Vein endothelial cell (primary cell): ENCODE measurements at places on chromosomes 6 and 20. TPM values are rescaled to one million over a fixed set of nuclear protein-coding genes. Genes with fewer than 3 reads are reported as not detected.

BEND6 gene
- 0.19 and 0.33 TPM in 2 replicates for total RNA-seq

BFSP1 gene
- 3.3 and 4.9 TPM in 2 replicates for total RNA-seq

SLC32A1 gene
- not detected in 2 replicates for total RNA-seq

PAK5 gene
- not detected in 2 replicates for total RNA-seq

OR2B6 gene
- total RNA-seq: not detected in 2 replicates

CFAP206 gene
- total RNA-seq: 0.29 and 0.65 TPM in 2 replicates

ABCF1 gene
- total RNA-seq: 43.8 and 46.2 TPM in 2 replicates

C4A gene
- total RNA-seq: 0.96 and 3.3 TPM in 2 replicates

PAX1 gene
- not detected in 2 replicates for total RNA-seq

GTF3C6 gene
- 30.7 and 52.3 TPM in 2 replicates for total RNA-seq

BMP6 gene
- 163 and 246 TPM in 2 replicates for total RNA-seq

TMEM170B gene
- total RNA-seq: 2.3 and 4.5 TPM in 2 replicates

ADIG gene
- total RNA-seq: not detected in 2 replicates

TRERF1 gene
- total RNA-seq: under 0.01 and 0.10 TPM in 2 replicates

FGD2 gene
- total RNA-seq: not detected in 2 replicates

SRXN1 gene
- 43.9 and 52.3 TPM in 2 replicates for total RNA-seq

PRL gene
- not detected in 2 replicates for total RNA-seq

SLPI gene
- not detected in 2 replicates for total RNA-seq

TCF21 gene
- not detected in 2 replicates for total RNA-seq
